ENCODE measurements at places on chromosomes 13 and 19.

- DNase-seq, result no peak
Observed at GRCh38 chr13:45063261-45063860, 56.9 kb upstream of the GTF2F2 start.

- DNase-seq, result no peak
Observed at GRCh38 chr19:38904581-38905539, 5.1 kb downstream of the NFKBIB start.

- peak; percentile 42 for DNase-seq
Observed at GRCh38 chr19:14992780-14993179, 13.1 kb upstream of the SLC1A6 start.

DNA sequence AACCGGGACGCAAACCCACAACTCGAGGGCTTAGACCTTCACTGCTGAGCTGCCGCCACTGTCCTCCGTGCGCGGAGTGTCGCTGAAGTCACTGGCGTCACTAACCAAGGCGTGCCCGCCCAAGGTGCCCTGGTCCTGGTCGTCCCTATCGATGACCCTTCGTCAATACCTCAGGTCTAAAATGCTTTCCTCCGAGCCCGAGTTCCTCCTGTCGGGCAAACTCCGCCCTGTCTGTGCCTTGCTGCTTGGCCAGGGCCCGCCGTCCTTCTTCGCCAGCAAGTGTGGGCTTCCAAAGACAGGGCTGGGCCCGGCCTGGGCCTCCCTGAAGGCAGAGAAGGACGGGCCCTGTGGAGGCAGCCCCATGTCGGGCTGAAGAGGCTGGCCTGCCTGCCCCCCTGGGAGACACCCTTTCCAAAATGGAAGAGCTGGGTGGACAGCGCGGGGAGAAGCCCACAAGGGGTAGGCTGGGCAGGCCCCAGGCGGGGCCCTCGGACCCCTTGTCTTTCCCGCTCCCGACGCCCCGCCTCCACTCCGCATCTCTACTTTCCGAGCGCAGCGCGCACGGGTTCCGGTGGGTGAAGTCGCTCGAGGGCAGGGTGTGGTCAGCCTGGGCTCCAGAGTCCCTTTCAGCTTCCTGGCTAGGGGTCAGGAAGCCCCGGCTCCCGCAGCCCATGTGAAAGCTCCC lies 13.4 kb downstream of the RB1 start:
- peak; percentile 21 for DNase-seq

GRCh38 chr13:39040206-39040605 lies 1.9 kb downstream of the NHLRC3 start:
- DNase-seq, result no peak

DNA sequence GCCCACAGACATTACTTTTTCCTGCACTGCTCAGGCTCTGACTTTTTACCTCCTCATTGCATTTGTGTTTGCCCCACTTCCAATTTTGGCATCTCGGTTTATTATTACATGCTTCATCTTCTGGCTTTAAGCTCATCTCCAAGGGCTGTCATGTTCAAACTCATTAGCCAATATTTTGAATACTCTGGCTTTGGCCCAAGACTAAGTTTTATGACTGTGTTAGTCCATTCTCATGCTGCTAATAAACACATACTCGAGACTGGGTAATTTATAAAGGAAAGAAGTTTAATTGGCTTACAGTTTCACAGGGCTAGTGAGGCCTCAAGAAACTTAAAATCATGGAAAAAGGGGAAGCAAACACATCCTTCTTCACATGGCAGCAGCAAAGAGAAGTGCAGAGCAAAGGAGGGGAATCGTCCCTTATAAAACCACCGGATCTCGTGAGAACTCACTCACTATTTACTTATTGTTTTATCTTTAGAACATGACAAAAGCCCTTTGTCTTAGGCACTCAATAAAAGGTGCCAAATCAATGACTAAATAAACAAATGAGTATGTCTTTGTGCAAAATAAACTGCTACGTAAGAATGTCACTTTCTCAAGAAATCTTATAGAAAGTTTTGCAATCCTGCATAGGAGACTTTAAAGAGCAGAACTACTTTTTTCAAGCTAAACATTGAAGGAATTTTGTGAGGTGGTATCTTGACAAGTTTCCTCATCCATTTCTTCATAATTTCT lies 233.4 kb upstream of the SPRY2 start:
- no peak for DNase-seq

- no peak for DNase-seq
Observed at GRCh38 chr19:55028757-55029156, 9.3 kb downstream of the GP6 start.

DNA sequence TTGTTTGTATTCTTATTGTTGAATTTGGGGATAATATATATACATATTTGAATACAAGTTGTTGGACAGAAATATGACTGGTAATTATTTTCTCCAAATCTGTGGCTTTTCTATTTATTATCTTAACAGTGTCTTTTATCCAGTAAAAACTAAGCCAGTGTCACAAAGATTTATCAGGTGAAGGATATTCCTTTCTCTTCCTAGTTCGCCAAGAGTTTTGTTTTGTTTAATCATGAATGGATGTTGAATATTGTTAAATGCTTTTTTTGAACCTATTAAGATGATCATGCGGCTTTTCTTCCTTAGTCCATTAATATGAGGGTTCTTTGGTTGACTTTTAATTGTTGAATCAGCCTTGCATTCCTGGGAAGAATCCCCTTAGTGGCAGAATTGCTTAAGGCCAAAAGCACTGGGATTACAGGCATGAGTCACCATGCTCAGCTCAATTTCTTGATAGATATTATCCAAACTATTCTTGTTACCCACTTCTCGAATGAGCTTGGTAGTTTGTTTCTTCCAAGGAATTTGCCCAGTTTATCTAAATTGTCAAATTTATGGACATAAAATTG lies 53.3 kb downstream of the TEX26 start:
- DNase-seq, result no peak

- DNase-seq, result no peak
Observed at GRCh38 chr13:49246850-49247642, 679 bp upstream of the CDADC1 start.

- no peak for DNase-seq
Observed at GRCh38 chr19:33627526-33627925, 5.8 kb downstream of the CHST8 start.

GRCh38 chr13:40271931-40272775 lies 394.3 kb downstream of the FOXO1 start:
- no peak for DNase-seq

- DNase-seq, result no peak
Observed at GRCh38 chr13:96238861-96239260, 149.0 kb downstream of the HS6ST3 start.

DNA sequence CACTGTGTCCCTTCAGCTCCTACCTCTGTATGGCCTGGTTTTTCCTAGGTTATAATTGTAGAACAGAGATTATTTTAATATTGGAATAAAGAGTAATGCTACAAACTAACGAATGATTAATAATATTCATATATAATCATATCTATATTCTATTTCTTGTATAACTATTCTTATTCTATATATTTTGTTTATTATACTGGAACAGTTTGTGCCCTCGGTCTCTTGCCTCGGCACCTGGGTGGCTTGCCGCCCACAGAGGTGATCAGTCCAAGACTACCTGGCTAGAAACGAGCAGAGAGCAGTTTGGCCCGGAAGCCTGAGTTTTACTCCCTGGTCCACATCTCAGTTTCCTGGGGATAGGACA lies 3.9 kb upstream of the SLC27A1 start:
- no peak for DNase-seq

- DNase-seq, result peak; percentile 28
Observed at GRCh38 chr19:52336791-52337381, 843 bp downstream of the ZNF610 start.

Data from glutamatergic neuron (in vitro differentiated cells).